ENCODE measurements at places on chromosomes 13 and 19. TPM values are rescaled to one million over a fixed set of nuclear protein-coding genes. Genes with fewer than 3 reads are reported as not detected.

DNA sequence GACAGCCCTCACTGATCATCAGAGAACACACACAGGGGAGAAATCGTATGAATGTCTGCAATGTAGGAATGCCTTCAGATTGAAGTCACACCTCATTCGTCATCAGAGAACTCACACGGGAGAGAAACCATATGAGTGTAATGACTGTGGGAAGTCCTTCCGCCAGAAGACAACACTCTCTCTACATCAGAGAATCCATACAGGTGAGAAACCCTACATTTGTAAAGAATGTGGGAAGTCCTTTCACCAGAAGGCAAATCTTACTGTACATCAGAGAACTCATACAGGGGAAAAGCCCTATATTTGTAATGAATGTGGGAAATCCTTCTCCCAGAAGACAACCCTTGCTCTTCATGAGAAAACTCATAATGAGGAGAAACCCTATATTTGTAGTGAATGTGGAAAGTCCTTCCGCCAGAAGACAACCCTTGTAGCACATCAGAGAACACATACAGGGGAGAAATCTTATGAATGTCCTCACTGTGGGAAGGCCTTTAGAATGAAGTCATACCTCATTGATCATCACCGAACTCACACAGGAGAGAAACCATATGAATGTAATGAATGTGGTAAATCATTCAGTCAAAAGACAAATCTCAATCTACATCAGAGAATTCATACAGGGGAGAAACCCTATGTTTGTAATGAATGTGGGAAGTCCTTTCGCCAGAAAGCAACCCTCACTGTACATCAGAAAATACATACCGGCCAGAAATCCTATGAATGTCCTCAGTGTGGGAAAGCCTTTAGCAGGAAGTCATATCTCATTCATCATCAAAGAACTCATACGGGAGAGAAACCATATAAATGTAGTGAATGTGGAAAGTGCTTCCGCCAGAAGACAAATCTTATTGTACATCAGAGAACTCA lies 32.5 kb downstream of the ZNF567 start:
- no peak for DNase-seq

DNA sequence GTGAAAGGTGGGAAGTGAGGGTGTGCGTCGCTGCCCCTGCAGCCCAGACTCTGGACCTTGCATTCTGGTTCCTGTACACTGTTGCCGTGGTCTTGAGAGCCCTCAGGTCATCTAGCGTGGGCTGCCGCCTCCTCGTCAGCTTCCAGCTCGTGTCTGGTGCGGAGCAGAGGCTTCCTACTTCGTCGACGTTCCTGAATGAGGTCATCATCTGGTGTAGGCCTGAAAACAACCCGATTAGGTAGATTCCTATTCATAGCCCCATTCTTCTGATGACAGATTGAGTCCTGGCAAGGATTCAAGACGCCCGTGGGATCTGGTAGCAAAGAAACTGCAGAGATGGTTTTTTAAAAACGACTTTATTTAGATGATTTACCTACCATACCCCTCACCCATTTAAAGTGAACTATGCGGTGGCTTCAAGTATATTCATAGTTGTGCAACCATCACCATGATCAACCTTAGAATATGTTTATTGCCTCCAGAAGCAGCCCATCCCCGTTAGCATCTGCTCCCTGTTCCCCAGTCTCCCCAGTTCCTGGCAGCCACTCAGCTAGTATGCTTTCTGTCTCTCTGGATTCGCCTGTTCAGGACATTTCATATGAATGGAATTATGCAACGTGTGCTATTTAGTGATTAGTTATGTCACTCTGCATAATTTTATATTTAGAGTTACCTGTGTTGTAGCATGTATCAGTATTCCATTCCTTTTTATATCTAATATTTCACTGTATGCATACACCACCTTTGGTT lies 13.8 kb downstream of the NAXD start:
- DNase-seq: no peak

GRCh38 chr19:3670796-3671679 lies 29.2 kb downstream of the PIP5K1C start:
- DNase-seq: no peak

DNA sequence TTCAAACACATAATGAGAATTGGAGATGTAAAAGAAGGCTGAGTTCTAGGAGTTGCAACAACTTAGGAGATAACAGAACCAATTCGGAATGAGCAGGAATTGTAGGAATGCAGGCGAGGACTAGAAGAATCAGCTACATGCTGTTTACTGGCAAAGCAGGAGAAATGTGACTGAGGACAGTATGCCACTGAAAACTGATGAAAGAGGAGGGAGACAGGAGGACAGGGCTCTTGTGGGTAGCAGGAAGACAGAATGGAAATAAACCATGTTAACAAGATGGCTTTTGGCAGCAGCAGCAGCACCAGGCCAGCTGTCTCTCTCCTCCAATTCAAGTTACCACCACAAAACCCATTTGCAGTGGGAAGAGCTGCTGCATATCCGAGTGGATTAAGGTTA lies 91.0 kb upstream of the SLC15A1 start:
- no peak for DNase-seq

- DNase-seq: no peak
Measured at GRCh38 chr19:36999313-36999712, 78.9 kb upstream of the ZNF420 start.

GRCh38 chr13:91347996-91348905 lies 764 bp downstream of the MIR17HG start:
- no peak for DNase-seq

The ZNF555 gene
- 15.1 TPM for polyA plus RNA-seq

The MISP gene
- polyA plus RNA-seq: 7.5 TPM

The GRK1 gene
- 0.06 TPM for polyA plus RNA-seq

The KLK4 gene
- polyA plus RNA-seq: 0.06 TPM

The ZNF610 gene
- 11.2 TPM for polyA plus RNA-seq

The NCCRP1 gene
- polyA plus RNA-seq: 1.6 TPM

The EDDM13 gene
- polyA plus RNA-seq: 5.3 TPM
